Activated CD8-positive, alpha-beta memory T cell treated with anti-CD3 and anti-CD28 coated beads for 4 hours (primary cell): ENCODE measurements at places on chromosomes 7 and 10.

- no peak for DNase-seq
Observed at GRCh38 chr7:24939416-24939815, 40.6 kb downstream of the OSBPL3 start.

GRCh38 chr10:58254644-58255043 is 13.1 kb downstream of the IPMK start:
- no peak for DNase-seq

- DNase-seq, result no peak
Observed at GRCh38 chr10:84428711-84429110, 100.3 kb downstream of the CCSER2 start.

- DNase-seq, result no peak
Observed at GRCh38 chr10:124072106-124072505, 21.3 kb downstream of the CHST15 start.

DNA sequence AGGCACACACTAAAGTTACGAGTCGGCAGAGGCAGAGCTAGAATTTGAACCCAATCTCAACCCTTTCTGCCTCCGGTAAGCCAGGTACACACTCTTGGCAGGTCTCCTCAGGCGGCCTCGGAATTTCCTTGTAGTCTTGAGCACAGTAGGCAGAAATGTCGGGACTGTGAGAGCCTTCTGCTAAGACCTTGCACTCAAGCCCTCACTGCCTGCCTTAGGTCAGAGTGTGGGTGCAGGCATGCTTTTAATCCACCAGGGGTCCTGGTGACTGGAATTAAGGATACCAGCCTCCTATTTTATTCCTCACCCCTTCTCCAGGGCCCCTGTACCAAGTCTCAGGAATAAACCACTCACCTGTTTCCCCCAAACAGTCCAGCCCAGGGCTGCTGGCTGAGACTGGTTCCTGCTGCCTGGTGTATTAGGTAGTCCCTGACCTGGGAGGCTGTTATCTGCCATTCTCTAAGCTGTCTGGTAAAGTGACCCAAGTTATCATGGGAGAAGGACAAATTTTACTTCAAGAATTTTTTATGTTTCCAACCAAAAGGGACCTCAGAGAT is 855 bp downstream of the ATP6V1F start:
- no peak for DNase-seq

DNA sequence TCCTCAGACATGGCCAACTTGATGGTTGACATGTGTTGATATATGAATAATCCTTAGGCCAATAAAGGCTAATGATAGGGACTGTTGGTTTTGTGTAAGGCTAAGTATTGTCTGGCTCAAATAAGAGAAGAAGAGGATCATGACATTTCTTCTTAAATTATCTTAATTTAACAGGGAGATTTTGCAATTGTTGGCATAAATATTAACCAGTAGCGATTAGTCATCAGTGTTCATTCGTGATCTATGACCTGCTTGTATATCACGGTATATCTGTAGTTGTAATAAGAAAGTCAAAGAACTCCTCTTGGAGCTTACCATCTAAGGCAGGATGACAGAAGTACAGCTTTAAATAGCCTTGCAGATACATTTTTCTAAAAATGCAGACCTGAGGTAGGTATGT is 196.4 kb downstream of the CREB5 start:
- DNase-seq, result no peak

DNA sequence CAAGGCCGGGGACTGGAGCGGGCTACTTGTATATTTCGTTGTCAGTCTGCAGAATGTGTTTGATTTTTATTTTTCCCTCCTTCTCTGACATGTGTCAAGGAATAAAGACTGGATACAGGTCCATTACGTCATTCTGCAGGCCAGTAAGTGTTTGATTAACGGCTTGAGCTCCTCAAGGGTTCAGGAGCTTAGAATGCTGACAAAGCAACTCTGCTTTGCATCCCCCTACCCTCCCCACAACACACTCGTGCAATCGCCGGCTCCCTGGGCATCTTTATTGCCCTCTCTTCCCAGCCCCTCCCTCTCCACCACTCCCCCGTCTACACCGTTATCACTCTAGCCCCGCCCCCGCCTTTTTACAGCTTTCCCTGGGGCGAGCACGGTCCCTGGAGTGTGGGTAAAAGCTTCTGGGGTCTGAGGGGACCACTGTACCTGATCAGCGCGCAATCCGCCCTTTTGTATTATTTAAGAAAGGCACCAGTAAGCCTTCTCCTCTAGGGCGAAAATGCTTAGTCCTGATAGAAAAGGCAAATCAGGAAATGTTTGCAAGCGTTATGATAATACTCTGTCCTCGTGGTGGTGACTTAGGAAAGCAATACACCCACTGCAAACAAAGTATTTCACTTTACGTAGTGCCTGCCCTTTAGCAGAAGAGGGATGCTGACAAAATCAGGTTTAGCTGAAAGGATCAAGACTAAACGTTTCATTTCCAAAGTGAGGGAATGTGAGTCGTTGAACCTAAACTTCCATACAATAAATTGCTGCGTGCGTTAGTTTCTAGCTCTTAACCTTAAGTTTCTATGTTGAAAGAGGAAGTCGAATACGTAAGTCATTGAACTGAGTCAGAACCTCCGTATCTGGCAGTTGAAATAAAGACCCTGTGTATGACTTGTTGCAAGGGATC is 1.4 kb upstream of the CREB5 start:
- DNase-seq, result no peak

- no peak for DNase-seq
Observed at GRCh38 chr7:94190599-94191061, 186.5 kb upstream of the BET1 start.

DNA sequence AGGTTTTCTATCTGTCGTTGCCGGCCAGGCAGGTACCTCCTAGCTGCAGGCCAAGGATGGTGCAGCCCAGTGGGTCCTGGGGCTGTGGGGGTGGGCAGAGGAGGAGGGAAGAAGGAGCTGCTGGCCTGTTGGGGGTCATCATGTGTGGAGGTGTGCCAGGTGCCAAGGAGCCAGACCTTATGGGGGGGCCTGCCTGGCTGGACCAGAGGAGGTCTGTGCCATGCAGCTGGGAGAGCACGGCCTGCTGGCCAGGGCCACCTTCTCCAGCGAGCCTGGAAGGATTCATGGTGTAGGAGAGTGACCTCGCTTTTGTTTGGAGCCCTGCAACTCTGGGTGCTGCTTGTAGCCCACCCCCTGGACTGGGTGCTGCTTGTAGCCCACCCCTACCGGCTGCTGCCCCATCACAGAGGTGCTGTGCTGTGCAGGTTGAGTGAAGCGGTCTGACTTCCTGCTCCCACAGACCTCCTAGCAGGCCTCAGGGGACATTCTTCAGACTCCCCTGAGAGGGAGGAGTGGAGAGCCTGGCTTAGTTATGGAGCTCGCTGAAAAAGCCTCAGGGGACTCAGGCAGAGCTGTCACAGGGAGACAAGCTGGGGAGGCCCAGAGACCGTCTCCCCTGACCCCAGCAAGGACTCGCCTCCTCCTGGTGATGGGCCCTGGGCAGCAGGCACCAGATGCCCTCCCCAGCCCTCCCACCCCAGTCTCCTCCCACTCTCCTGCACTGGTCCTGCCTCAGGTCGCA is 67.7 kb upstream of the AQP1 start:
- no peak for DNase-seq

GRCh38 chr10:100977436-100977835 is 8.1 kb downstream of the SEMA4G start:
- no peak for DNase-seq

DNA sequence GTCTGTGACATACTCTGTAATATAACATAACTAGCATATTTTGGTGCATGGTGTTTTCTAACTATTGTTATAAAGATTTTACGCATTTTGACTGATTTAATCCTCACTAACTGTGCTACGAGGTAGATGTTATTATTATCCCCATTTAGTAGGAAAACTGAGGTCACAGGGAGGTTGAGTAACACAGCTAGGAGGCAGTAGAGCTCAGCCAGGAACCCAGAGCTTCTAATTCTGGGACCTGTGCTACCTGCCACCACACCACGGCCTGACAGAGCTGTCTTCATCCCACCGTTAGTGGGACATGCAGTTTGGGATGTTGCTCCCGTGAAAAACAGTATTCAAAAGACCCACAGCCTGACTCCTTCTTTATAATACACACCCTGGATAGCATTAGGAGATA is 962.5 kb downstream of the CNTNAP2 start:
- DNase-seq, result no peak

GRCh38 chr10:50605269-50605950 is 18.3 kb downstream of the SGMS1 start:
- DNase-seq, result no peak

DNA sequence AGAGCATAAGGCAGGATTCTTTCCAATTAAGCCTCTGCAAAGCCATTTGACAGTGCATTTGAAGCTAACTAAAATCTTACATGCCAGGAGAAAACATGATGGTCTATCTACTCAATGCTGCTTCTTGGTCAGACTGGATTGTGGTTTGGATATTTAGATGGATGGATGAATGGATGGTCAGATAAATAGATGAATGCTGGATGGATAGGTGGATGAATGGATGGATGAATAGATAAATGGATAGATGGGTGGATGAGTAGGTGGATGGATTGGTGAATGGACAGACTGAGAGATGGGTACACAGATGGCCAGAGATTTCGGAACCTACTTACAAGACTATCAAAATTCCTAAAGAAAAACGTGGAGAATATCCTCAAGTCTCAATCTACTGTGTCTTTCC is 127.6 kb downstream of the SFMBT2 start:
- no peak for DNase-seq

GRCh38 chr10:96560489-96560888 is 26.3 kb downstream of the TM9SF3 start:
- DNase-seq, result no peak

DNA sequence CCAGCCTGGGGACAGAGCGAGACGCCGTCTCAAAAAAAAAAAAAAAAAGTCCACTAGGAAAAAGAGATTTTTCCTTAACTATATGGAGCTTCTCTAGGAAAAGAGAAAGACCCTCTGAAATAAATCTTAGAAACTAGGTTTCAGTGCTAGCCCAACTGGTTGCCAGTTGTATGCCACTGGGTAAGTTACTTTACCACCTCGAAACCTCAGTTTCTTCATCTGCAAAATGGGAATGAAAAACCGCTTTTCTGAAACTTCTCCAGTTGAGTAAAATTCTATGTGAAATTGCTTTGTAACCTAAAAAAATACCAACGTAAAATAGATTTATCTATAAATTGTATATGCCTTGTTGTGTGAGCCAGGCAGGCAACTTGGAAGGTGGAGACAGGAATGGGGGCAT is 16.5 kb upstream of the EIF5AL1 start:
- no peak for DNase-seq

DNA sequence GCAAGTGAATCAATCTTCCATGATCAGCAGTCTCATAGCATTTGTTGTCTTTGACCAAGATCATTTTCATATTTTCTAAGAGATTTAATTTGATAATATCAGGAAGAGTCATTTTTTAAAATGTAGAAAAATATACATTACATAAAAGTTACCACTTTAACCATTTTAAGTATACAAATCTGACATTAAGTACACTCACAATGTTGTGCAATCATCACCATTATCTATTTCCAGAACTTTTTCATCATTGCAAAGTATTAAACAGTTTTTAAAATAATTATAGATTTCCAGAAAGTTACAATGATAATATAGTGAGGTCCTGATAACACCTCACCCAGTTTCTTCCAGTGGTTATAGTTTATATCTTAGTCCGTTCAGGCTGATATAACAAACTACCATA is 222.5 kb upstream of the RHOBTB1 start:
- no peak for DNase-seq

DNA sequence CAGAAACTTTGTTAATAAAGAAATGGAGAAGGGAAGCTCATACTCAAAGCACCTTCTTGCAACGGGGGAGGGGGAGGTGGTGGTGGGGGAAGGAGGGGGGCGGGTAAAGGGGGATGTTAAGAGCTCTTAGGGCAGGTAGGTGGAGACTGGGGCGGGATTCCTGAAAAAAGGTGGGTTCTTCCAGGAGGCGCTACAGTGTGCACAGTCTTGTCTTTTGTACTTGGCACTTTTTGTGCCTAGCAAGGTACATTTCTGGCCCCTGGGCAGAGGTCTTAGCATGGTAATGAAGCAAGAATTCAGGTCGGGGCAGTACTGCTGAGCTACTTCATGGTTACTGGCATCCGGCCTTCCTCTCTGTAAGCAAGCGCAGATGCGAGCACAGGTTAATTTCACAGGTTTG is 15.2 kb upstream of the LAMB4 start:
- no peak for DNase-seq

DNA sequence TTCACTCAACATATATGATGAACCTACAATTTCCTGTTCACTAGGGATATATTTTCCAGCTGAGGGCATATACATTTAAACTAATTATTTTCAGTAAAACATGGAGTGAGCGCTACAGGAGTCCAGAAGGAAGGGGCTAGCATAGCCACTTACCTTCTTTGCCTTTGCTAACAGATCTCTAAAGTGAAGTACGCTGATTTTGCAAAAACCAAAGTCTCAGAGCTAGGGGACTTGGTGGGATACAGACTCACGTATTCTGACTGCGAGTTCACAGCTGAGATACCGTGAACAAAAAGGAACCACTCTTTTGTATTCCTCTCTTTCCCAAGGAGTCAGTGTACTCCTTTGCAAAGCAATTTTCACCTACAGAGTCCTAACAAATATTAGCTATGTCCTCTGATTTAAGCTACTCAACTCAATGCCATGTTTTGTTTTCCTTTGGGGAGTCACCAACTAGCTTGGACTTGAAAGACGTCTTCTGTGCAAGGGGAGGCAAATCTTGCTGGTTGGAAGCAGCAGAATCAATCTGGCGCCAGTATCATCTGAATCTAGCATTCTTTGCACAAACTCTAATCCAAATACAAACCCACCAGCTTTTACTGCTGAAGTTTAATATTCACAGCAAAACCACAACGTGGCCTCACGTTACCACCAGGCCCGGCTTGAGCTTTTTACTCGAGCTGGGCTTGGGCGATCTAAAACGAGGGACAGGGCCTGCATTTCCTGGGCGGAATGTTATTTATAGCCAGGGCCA is 657 bp downstream of the CDNF start:
- no peak for DNase-seq

DNA sequence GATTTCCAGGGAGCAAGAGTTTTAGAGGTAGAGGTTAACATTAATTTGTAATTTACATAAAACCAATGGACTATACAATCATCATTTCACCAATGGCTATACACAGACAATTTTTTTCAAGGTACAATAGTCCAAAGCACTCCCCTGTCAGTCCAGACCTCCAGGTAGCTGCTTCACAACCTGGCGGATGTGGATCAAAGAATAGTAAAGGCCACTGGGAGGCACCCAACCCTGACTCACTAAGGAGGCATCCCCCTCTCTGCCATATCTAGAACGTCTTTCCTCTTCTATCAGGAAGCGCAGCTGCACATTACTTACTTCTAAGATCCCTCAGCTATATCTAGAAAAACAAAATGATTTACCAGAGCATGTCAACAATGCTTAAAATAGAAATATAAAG is 217.7 kb upstream of the AOAH start:
- no peak for DNase-seq

DNA sequence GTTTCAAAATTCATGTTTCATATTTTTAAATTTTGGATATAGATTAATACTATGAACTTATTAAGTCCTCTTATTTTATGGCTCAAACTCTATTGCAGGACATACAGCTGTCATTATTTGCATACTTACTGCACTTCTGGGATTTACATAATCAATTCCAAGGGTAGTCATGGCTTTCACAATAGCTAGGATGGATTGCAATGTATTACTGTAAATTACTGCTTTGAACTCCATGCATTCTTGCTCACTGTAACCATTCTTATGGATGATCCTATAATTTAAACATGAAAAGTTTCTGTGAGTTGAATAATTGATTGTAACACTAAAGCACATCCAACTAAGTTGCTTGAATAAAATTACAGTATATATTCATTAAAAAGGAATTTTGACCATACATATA is 23.5 kb downstream of the GNAT3 start:
- DNase-seq, result no peak
